ENCODE measurements at places on chromosomes 5 and 9.

- DNase-seq: no peak
Measured at GRCh38 chr5:100616291-100616690, 81.1 kb downstream of the FAM174A start.

DNA sequence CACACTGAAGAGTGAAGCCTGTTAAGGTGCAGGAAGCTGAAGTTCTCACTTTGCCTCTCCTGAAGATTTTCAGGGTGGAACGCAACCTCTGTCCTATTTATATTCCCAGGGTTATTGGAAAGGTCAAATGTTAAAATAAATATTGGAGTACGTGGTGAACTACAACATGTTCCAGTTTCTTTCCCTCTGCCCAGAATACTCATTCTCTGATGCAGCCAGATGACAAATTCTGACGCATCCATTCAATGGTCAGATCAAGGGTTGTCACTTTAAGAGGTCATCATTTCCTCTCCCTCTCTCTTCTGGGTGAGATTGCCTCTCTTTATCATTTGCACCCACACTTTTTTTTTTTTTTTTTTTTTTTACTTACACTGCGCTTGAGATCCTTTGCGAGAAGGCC lies 277.1 kb downstream of the BRINP1 start:
- DNase-seq: no peak

DNA sequence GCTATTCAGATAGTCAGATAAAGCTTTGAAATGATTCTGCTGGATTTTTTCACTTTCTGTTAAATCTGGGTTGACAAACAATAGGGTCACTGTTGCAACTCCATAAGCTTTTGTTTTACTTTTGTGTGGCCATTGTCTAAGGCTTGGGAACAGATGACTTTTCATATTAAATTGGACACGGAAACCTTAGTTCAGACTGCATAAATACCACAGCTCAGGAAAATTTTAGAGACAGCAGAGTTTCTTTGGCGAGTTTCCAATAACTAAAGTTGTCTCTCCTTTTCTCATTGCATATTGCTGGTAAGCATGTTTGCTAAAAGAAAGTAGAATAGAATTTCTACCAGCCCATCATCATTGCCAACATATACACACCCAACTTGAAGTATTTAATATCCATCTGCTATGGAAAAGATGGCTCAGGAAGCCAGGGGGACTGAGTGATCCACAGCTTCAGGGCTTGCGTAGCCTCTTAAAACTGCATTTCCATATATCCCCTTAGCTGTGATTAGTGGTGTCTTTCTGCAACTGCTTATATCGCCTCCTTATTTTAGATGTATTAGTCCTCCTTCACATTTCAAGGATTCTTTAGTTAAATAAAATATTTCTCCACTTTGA lies 168.2 kb downstream of the ARHGAP26 start:
- no peak for DNase-seq

DNA sequence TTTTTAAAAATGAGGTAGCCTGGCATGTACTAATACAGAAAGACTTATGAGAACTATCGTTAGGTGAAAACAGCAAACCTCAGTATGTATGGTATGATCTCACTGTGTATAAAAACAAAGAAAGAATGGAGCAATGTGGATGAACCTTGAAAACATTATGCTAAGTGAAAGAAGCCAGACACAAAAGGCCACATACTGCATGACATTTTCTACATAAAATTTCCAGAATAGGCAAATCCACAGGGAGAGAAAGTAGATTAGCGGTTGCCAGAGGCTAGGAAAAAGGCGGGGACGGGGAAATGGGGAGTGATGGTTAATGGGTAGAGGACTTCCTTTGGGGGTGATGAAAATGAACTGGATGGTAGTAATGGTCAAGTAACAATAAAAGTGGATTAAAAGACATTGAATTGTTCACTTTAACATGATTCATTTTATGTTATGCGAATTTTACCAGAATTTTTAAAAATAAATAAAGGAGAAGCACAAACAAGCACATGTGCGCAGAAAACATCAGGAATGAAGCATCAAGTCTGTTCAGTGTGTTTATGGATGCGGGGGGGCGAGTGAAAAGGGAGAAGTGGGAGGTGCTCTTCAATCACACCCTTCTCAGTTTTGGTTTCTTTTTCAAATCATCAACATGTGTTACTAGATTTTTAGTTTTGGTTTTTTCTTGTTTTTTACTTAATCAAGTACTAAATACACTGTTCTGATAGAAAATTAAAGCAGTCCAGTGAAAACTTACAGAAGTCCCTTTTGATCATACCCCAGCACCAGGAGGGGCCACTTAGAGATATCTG lies 16.3 kb downstream of the ROR2 start:
- DNase-seq: no peak

GRCh38 chr9:126440940-126441339 lies 114.3 kb downstream of the MVB12B start:
- DNase-seq: no peak

DNA sequence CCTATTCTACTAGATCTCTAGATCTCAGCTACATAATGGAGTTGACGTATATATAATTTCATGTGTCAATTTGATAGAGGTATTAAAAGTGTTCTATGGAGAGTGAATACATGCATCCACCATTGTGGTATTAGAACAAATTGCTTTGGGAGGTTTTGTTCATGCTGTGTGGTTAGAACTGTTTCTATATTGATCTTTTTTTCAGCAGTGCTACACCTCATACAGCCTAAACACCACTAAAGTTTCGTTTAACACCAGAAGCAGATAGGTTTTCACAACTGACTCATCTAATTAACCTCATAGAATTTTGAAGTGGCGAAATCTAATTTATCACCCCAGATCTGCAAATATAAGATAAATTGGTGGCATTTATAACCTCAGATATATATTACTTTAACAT lies 269.4 kb upstream of the SEMA6A start:
- DNase-seq: no peak

DNA sequence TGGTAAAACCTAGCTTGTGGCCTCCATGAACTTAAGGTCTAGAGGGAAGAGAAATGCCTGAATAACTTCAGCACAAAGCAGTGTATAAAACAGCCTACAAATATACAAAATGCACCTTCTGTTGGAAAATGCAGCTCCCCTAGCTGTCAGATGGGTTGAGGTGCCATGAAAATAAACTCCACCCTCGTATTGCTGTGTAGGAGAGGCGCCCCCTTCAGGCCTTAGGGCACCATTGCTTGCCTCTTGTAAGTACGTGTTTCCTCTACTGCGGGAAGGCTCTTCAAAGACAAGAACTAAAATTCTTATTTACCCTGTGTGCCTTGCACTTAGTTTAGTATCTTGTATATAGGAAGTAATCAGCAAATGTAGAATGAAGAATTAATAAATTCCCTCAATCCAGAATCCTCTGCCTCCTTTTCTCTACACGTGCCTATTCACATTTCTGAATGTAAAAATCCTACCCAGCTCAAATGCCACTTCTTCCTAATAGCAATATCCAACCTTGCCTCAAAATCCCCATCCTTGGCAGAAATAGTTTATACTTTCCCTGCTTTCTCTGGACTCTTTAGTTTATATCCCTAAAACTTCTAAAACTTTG lies 393.7 kb upstream of the PDE4D start:
- no peak for DNase-seq

DNA sequence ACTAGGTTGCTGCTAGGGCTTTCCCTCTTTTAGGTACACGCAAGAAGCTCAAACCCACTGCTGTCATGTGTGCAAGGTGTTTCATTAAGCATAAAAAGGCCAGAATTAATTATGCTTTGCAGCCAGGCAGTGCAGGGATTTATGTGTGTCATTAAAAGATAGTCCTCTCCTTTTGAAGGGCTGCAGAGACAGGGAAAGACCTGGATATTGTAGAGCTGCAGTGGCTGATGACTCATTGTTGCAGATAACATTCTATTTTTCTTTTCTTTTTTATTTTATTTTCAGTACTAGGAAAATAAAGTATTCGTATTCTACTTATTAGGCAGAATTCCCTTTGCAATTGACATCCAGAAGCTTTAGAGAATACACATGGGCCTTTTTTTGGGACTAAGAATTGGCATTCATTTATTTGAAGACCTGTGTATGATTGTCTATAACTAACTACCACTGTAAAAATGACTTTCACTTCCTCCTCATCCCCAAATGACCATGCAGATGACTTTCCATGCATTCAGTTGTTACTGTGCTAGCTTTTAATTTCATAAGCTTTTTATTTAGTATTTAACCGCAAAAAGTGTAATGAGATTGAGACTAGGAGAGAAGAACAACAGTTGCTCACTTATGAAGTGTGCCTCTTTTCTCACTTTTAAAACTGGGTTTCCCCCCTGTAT lies 113.0 kb downstream of the PAM start:
- no peak for DNase-seq

DNA sequence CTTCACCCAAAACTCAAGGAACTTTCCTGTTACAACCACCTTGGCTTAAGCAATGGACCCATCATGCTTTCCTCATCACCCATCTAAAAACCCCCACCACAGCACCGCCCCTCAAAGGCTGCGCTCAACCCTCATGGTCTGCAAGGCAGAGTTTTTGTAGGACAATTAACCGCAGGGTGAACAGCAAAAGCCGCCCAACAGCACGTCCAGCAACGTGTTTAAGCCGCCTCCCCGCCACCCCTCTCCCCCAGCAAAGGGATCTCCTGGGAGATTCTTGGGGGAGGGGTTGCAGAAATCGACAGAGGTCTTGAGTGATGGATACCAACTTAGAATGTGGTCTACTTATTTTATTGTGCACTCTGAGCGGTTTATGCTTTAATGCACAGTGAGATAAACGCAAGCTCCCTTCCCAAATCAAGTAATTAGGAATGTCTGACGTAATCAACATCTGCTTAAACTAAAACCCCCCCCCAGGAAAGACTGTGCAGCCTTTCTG lies 1.9 kb downstream of the ROR2 start:
- DNase-seq: no peak

DNA sequence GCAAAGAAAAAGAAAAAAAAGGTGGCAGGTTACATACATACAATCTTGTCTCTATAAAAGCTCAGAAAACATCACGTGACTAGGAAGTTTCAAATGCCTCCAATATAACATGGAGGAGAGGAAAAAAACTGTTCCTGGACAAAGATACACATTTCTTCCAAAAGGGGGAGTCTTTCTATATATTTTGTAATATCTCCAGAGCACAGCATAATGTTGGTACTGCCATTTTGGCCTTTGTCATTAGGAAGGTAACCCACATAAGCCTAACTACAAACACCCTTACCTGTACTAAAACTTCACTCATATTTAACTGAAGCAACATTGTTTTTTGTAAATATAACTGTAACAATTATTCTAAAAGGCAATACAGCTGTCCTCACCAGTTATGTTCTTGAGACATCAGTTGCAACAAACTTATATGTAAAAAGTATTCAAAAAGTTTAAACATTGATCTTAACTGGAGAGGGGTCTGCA lies 1.2 kb upstream of the BTF3 start:
- DNase-seq: peak; percentile 6

DNA sequence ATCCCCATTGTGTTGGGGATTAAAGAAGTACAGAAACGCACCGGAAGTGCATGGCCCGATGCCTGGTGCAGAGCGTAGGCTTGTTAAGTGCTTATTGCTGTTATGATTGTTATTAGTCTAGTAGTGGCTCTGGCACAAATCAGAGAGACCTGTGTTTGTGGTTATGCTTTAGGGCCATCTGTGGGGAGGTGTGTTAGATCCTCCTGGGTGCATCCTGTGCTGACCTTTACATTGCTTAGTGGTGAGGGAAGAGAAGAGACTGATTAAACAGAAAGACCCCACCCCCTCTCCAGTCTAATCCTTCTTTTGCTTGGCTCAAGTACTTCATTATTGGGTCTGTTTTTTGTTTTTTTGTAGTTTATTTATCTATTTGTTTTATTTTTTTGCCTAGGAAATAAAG lies 112.7 kb upstream of the SPRY4 start:
- no peak for DNase-seq

- no peak for DNase-seq
Measured at GRCh38 chr5:180159756-180160155, 49.3 kb downstream of the RASGEF1C start.

DNA sequence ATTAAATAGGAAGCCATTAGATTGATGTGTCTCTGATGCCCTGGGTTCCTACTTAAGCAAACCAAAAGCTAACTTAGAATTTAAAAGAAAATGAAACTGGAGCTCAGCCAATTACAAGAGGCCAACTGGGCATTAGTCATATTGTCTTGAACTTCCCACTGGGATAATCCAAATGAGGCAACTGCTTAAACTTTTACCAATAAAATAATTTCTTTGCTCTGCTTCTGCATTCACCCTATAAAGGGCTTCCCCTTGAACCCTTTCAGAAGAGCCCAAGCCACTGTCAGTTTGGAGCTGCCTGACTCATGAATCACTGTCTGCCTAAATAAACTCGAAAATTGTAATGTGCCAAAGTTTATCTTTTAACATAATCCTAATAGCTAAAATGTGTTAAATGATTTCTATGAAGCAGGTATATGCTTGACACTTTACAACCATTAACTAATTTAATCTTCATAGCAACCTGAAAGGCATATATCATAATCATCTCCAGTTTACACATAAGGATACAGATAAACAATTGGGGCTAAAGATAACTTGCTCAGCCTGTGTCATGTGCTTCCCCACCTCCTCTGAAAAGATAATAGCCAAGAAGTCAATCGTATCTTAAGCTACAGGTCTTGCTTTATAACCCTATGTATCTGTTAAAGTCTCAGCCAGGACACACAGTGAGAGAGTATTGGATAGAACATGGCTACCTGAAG lies 11.5 kb downstream of the GPR150 start:
- DNase-seq: no peak

- DNase-seq: no peak
Measured at GRCh38 chr5:55347786-55348185, 40.0 kb downstream of the MTREX start.

- DNase-seq: no peak
Measured at GRCh38 chr9:125125523-125125922, 17.8 kb downstream of the SCAI start.

GRCh38 chr9:37503736-37504135 lies 18.0 kb downstream of the POLR1E start:
- no peak for DNase-seq

GRCh38 chr9:27467486-27467885 lies 56.6 kb upstream of the IFNK start:
- peak; percentile 16 for DNase-seq

DNA sequence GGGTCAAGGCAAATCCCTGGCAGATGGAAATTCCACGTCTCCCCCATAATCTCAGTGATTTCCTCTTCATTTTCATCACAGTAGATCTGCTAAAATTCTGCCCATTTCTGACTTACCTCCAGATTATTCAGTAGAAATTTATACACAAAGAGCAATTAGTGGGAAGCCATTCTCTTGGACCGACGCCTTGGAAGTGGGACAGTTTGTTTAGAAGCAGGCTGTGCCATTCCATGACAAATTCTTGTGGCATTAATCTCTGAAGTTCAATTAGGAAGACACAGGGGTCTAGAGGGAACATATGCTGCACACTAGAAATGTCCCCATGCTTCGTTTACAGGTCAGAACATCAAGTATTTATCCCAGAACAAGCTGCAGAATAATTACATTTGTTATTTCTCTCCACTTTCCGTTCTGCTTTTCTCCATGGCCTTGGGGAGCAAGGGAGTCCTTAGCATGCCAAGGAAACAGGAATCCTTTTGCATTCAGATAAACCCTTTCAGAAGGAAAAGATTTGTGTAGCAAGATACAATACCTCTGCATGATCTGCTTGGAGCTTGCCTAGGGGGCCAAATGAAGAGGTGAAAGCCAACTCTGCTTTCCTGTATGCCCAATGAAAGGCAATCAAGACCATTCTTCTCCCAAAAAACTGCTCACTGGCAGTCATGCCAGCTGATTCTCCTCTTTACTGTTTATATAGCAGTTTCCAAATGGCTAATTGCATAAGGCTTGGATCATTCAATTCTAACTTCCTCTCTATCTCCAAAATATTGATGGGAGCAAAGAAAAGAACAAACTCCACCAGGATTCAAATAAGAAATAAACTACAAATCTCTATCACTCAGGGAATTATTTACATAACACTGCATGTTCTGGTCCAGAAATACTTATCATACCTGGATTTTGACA lies 2.5 kb upstream of the PRKACG start:
- DNase-seq: no peak

Data from DMS79 (cell line).